NCI-H774 (cell line): ENCODE measurements at places on chromosomes 2 and 18.

- DNase-seq, result no peak
Observed at GRCh38 chr18:49666045-49666775, 104.4 kb downstream of the LIPG start.

- no peak for DNase-seq
Observed at GRCh38 chr2:158569284-158569683, 112.5 kb downstream of the PKP4 start.

GRCh38 chr2:20330192-20330591 lies 20.5 kb downstream of the PUM2 start:
- no peak for DNase-seq

DNA sequence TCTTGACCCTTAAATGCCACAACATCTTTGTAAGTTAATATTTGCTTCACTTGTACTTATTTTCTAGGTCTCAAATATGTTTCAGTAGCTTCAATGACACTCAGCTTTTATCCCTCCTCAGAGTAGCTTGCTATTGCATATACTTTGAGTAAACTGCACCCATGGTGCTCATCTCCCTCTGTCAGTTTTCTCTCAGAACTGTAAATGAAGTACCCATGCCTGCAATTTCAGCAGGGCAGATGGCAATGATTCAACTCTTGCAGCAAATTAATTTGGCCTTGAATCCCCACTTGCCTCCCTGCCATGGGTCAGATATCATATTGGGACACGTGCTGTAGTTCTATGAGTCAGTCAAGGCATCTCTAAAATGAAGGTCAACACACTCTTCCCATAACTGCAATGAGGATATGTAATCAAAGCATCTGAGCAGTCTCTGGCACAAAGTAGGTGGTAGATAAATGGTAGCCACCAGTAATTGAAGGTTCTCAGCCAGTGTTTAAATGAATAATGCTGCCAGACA lies 225.8 kb downstream of the PIEZO2 start:
- no peak for DNase-seq

DNA sequence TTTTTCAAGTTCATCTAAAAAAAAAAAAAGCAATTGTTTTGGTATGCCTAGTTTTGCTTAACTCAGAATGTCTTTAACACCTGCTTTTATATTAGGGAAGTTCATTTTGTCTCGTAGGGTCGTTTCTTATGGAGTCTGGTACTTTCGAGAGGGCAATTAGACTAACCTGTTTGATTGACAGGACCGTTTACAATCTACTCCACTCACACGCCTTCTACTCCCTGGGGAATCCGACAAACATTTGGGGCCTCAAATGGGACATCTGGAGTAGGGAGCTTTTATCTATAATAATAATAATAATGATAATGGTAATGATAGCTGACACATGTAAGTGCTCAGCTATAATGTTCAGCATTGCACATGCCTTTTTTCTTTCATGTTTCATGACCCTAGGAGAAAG lies 261.6 kb upstream of the RASGRP3 start:
- no peak for DNase-seq

GRCh38 chr2:112583497-112584133 lies 794 bp upstream of the CHCHD5 start:
- DNase-seq, result no peak

DNA sequence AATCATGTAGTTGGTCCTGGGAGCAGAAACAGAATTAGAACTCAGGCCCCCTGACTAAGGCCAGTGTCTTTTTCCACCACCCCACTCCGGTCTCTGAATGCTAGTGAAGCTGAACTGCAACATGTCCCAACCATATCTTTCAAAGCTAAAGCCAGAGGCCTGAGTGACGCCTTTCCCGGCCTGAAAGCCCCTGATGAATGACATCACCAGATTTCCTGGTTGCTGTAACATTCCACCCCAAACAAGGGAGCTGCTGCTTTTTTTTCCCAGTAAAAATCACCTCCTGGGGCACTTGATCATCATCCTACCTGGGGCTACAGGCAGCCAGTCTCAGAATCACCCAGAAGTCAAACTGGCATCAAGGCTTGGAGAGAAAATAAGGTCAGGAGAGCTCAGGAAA lies 162.7 kb downstream of the ARL4C start:
- no peak for DNase-seq

DNA sequence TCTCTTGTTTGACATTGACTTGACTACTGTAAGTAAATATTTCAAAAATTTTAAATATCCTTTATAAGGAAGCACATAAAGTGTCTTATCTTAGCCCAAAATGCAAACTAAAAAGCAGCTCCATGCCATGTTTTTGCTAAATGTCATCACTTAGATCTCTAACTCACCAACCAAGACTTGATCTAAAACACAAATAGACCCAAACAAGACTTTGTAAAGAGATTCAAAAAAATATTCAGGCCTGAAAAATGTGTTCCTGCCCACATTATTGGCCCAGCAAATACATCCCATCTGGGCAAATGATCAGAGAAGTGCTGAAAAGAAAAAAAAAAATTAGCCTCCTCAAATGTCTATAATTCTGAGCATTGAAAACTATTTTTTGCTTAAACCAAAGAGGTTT lies 187.6 kb downstream of the MREG start:
- no peak for DNase-seq

GRCh38 chr18:61738042-61738441 lies 154.8 kb downstream of the RNF152 start:
- DNase-seq, result no peak

- DNase-seq, result peak; percentile 44
Observed at GRCh38 chr18:46406539-46406932, 250.5 kb downstream of the LOXHD1 start.

GRCh38 chr2:20104900-20105545 lies 53.6 kb upstream of the LAPTM4A start:
- DNase-seq, result peak; percentile 6

DNA sequence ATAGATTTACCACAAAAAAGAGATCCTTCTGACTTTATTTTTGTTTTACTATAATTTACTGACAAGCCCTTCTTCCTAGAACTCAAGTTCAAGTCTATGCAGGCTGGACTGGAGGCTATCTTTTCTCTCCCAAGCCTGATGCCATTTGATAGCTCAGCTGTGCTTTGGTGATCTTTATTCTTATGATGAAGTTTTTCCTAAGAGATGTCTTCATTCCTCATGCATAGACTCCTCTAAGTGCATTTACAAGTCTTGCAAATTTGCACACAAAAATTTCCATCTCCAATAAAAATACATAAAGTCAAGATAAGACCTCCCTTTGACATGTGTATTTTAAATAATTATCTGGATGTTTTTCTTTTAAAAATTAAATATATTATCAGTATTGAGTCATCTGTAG lies 167.4 kb upstream of the ETAA1 start:
- no peak for DNase-seq

DNA sequence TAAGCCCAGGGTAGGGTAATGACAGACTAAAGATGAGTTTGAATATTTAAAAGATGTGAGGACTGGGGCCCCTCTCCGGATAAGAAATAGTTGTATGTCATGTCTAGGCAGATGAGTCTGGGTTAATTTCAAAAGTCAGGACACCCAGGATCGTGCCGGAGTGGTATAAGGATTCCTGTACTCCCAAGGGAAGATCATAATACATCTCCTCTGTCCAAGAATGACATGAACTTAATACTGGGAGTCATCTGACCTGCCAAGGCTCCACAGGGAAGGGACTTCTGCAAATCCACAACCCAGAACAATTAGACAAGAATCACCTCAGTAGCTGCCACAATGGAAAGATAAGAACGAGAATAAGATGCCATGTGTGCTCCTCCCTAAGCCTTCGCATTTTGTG lies 17.1 kb downstream of the RPRM start:
- DNase-seq, result no peak

DNA sequence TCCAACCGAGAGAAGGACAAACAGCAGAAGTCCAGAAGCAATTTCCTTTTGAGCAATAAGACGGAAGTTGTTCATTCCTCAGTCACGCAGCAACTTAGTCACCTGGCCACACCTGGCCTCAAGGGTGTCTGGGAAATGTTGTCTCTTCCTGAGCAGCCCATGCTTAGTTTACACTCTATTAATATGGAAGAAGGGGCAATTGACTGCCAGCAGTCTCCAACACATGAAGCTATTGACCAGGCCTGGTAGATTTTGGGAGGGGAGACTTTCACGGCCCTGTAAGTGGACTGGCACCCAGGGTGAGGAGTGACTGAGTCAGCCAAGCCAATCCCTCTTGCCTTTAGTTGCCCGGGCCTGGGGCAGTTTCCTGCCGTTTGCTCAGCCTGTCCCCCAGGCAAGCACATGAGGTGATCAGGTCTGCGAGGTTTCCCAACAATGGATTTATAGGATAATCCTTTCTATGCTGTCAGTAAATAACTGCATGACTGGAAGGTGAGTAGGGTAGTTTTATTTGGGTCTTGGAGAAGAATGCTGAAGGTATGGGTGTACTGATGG lies 43.8 kb upstream of the PPP4R1 start:
- no peak for DNase-seq

GRCh38 chr2:216887138-216887537 lies 27.3 kb upstream of the TNP1 start:
- DNase-seq, result no peak

- DNase-seq, result no peak
Observed at GRCh38 chr2:125746321-125747164, 909.4 kb upstream of the GYPC start.

- DNase-seq, result no peak
Observed at GRCh38 chr2:173062801-173063200, 12.8 kb upstream of the MAP3K20 start.

DNA sequence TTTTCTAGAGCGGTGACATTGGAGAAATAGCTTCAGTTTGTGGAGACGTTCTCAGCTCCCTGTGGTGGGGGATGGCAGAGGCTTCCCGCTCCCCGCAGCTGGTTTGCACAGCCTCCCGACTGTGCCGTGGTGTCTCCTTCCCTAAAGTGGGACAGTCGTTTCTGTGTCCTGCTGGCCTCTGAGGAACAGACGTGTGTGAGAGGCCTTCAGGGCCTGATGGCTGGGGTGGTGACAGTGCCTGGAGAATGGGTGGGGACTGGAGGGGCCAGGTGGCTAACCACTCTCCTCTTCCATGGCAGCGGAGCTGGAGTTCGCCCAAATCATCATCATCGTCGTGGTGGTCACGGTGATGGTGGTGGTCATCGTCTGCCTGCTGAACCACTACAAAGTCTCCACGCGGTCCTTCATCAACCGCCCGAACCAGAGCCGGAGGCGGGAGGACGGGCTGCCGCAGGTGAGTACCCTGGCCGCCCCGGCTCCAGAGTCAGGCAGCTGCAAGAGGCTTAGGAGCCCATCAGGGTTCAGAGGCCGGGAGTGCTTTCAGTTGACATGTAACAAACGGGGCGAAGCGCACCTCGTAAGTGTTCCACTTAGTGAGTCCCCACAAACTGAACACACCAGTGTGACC lies 105.4 kb downstream of the FAM210A start:
- DNase-seq, result no peak

- no peak for DNase-seq
Observed at GRCh38 chr18:31736630-31737029, 24.1 kb downstream of the SLC25A52 start.

- no peak for DNase-seq
Observed at GRCh38 chr2:85541753-85542457, 2.9 kb downstream of the MAT2A start.

- no peak for DNase-seq
Observed at GRCh38 chr18:40055262-40055661, 1899.8 kb upstream of the PIK3C3 start.

- DNase-seq, result no peak
Observed at GRCh38 chr2:228164718-228165117, 16.8 kb downstream of the SPHKAP start.
